ENCODE measurements at places on chromosomes 7 and 10.
A peak's percentile ranks its signal among the peaks of the same experiment; 100 is the strongest.

DNA sequence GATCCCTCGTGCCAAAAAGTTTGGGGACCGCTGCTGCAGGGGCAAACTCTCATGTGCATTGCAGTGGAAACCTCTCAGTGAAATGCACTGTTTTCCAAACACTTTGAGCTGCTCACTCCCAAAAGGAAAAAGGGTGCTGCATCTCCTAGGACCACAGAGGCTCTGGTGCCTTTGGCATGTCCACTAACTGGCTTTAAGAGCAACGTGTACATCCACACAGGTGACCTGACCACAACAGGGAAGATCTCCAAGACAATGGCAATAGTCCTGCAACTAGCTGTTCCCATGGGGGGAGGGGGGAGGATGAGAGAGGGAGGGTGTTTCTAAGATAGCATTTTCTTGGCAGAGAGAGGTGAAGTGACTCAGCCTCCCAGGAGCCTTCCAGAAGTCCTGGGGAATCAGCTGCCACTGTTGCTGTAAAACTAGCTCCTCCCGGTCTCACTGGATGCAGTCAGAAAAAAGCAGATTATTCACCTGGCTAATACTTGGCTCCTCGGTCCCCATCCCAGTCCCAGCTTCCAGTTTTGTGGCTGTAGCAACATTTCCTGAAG is 181.7 kb downstream of the HECW1 start:
- DNase-seq, result no peak

DNA sequence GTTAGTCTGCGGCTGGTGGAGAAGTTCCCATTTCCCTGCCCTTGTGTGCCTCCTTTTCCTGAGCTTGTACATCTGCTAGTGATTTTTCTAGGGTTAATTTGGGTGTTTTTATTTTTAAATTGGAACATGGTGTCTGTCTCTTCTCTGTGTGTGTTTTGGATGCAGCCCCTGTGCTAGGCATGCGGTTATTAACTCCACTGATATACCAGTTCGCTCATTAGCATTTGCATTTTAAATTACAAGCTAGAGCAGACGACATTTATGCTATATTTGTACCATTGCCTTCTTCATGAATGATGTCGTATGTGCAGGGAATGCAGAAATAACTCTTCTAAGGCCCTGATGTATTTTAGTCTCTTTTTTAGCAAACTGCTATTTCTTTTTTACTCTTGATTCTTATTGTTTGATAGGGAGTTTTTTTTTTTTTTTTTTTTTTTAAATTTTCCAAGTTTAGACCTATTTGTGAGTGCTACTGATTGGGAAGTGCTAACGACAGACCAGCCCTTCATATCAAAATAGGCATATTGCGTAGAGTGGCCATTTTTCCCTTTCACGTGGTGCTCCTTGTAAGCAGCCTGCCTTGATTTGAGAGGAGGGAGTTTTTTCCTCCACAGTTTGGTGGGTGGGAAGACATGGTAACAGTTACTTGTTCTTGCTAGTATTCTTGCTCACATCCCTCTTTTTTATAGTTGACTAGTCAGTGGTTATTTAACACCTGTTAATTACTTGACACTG is 89.6 kb downstream of the LRRC4 start:
- no peak for DNase-seq

- DNase-seq, result no peak
Observed at GRCh38 chr7:51351661-51352060, 35.1 kb upstream of the COBL start.

DNA sequence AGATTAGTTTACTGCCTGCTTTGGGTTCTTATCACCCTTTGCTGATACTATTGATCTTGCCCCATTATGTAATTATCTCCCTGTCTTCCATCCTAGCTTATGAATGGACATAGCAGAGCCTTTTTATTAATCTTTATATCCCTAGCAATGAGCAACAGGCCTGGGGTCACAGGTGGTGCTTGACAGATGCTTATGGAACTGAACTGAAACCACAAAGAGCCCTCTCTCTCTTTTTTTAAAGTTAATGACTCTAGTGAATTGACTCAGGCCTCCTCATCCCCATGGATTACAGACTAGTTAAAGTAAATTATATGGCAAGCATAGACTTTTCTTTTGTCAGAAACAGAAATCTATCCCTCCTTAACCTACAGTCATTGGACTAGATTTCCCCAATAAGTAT is 265.2 kb downstream of the PHTF2 start:
- DNase-seq, result no peak

- DNase-seq, result no peak
Observed at GRCh38 chr7:71752171-71752935, 620.4 kb downstream of the GALNT17 start.

DNA sequence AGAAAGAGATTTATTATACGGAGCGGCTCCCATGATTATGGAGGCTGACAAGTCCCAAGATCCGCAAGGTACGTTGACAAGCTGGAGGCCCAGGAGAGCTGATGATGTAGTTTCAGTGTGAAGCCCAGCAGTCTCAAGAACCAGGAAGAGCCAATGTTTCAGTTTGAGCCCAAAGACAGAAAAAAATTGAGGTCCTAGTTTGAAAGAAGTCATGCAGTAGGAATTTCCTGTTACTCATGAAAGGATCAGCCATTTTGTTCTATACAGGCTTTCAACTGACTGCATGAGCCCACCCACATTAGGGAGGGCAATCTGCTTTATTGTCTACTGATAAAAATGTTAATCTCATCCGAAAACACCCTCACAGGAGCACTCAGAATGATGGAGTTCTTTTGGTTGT is 51.5 kb downstream of the CCDC71L start:
- DNase-seq, result no peak

DNA sequence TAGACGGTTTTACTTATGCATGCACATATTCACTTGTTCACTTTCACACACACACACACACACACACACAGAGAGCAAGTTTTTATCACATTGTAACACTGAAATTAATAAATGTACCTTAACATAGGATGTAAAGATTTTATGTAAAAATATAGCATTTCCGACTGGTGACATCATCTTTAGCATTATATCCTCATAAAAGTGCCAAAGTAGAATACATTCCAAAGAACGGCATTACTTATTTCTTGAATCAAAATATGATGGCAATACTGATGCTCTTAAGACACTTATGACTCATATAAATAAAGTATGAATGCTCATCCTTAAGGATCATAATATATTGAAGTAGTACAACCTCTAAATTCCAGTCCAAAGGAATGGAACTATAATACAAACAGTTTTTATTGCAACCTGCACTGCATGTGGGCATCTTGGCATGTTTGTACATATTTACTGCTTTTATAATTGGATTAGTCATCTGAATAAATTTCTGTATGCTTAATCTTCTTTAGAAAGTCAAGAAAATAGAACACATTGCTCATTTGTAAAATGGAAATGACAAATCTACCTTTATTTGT is 290.0 kb upstream of the SEMA3A start:
- DNase-seq, result no peak

GRCh38 chr7:151012911-151013347 is 11.4 kb downstream of the ATG9B start:
- peak; percentile 19 for DNase-seq

GRCh38 chr7:107971100-107971499 is 31.9 kb downstream of the LAMB1 start:
- no peak for DNase-seq

- DNase-seq, result no peak
Observed at GRCh38 chr10:92413519-92413918, 122.6 kb downstream of the MARCHF5 start.

- DNase-seq, result no peak
Observed at GRCh38 chr10:129293991-129294700, 172.9 kb upstream of the MGMT start.

GRCh38 chr10:101829561-101830315 is 11.5 kb upstream of the OGA start:
- DNase-seq, result peak; percentile 63

GRCh38 chr7:8146106-8146787 is 115.7 kb downstream of the ICA1 start:
- DNase-seq, result no peak

GRCh38 chr10:5812283-5813090 is 747 bp downstream of the GDI2 start:
- DNase-seq, result peak; percentile 23

DNA sequence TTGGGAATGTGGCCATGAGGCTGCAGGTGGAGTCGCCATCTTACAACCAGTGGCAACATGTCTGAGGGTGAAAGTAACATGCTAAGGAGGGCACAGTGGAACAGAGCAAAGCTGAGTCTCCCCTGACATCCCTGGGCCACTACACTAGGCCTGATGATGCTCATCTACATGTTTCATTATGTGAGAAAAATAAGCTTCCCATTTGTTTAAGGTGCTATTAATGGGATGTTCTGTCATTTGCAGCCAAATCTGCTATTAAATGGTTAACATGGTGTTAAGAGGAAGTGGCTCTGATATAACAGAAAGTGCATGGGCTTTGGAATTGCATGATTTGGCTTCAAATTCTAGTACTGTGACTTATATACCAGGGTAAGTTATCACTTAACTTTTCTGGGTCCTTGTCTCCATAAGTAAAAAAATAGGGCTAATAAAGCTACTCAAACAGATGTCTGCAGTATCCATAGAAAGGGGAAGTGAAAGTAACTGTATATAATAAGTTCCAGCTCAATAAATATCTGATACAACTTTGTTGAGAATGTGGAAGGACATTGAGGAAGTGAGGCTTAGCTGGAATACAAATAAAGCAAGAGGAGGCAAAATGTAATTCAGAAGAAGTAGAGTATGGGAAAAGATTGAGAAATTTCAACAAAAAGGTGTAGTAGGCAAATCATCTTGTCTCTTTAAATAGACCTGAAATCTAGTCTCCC is 158.9 kb downstream of the RTKN2 start:
- no peak for DNase-seq

GRCh38 chr7:106032295-106032694 is 69.2 kb downstream of the CDHR3 start:
- DNase-seq, result no peak

DNA sequence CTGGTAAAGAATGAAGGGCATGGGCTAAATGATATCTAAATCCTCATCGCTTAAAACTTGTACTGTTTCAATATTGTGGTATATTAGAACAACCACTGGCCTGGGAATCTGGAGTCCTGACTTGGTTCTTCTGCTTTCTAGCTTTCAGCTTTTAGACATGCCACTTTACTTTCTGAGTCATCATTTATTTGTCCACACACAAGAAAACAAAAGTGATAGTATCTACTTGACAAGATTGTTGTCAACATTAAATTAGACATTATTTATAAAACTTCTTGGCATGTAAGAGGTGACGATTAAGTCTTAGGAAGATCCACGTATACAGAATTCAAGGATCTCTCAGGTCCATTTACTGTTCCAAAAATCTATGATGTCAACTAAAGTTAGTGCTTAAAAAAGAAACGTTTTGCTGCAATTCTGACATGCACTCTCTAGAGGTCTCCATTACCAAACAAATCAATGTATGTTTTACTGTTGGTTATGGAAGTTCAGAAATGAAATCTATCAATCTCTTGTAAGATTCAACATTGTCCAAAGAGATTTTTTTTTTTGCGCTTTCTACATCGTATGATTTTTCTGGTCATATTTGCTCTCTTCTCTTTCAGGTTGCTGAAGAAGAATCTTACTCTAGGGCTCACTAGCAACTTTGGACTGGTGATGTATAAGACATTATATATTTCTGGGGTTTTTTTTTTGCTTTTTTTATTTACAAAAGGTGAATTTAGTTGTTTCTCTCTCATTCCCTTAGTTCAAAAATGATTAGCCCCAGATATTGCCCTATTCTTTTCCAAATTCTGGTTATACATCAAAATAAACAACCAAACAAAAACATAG is 53.6 kb upstream of the DYNC1I1 start:
- no peak for DNase-seq

- DNase-seq, result no peak
Observed at GRCh38 chr10:43040482-43041256, 36.2 kb upstream of the RET start.

- no peak for DNase-seq
Observed at GRCh38 chr7:126213876-126214275, 1038.9 kb downstream of the GRM8 start.

- DNase-seq, result no peak
Observed at GRCh38 chr7:44898039-44898438, 12.7 kb upstream of the PURB start.

DNA sequence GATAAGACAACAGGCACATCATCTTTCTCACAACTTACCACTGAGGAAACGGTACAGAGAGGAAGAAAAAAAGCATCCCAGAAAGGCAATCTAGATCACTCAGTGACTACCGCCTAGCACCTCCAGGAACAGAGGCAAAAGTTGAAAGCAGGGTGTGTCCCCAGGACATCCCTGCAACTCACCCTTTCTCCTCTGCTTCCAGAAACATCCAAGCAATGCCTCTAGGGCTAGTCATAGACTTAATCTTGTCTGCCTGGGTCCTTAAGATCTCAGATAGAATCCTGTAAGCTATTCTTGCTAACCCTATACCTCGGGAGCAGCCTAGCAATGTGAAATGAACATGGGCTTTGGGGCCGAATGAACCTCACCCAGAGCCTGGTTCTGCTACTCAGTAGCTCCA is 18.8 kb upstream of the PDCD4 start:
- DNase-seq, result no peak

DNA sequence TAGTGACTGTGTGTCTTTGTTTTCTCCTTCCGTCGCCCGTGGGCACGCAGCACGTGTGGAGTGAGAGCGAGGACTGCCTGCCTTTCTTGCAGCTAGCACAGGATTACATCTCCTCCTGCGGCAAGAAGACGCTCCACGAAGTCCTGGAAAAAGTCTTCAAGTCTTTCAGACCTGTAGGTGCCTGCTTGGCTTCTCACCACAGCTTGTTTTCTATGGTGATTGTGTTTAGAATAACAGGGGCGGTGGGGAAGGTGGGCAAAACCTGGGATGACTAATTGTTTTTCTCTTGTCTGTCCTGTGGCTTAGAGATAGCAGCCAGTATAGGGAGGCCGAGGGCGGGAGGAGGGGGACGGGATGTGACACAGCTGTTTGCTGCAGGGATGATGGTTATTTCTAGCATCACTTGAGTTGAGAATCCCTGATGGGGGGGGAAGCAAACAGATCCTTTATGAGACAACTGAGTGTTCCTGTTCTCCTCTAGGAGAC is 11.4 kb downstream of the MTURN start:
- DNase-seq, result no peak

- no peak for DNase-seq
Observed at GRCh38 chr7:101140339-101140699, 13.4 kb downstream of the SERPINE1 start.

- DNase-seq, result no peak
Observed at GRCh38 chr7:22444181-22444971, 55.6 kb downstream of the STEAP1B start.

DNA sequence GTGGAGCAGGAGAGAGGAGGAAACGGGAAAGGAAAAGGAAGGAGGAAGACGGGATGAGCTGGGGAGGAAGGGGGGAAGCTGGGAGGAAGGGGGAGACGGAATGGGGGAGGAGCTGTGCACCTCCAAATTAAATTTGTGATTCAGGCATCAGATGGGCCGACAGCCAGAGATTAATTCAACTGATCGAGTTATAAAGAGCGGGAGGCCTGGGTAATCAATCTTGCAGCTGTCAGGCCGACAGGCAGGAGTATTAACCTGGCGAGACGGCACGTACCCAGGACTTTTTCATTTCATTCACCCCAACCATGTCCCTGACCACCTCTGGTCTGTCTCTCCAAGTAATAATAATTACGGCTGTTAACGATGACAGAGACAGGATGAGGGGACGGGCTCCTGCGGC is 26.2 kb downstream of the KAZALD1 start:
- DNase-seq, result no peak

Data from central memory CD4-positive, alpha-beta T cell (primary cell).